Stimulated activated naive CD4-positive, alpha-beta T cell (primary cell): ENCODE measurements at places on chromosomes 12 and 14.

DNA sequence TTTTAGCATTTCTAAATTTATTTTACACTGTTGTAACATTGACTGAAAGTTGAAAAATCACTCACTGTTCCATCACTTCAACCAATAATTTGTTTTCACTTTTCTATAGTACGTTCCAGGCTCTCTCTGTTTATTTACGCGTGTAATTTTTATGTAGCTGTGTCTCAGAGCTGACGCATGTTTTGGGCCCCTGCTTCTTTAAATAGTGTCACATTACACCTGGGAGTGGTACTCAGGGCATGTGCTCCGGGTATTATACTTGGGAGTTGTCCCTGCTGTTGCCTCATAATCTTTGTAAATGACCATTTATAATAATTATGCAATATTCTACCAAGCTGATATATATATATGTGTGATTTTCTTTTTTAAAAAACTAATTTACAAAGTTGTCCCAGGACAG is 132.8 kb upstream of the CPM start:
- DNase-seq = no peak

DNA sequence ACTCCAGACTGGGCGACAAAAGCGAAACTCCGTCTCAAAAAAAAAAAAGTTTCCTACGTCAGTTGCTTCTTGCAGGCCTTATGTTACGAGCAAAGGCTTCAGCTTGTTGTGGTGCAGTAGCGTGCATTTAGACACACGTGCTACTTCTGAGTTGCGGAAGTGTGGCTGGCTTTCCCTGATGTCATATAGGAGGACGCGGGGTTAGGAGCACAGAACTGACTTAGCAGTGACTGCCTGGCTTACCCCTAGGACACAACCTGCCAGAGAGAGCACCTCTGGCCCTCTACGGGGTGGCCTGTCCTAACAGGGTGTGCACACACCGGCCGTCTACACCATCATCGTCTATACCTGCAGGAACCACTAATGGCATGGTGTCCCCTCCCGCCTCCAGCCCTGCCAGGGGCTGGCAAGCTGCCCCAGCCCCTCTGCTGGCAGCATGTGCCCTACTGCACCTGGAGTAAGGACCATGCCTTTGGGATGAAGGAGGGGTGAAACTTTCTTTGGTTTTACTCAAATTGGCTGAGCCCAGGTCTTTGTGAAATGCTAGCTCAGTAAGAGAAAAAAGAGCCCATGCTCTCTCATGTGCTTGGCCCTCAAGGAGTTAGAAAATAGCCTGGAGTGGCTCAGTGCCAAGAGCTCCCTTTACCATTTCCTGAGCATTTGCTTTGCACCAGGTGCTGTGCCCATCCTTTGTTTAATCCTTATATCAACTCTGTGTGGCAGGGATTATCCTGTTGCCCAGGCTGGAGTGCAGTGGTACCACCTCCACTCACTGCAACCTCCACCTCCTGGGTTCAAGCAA is 1.7 kb upstream of the GPR68 start:
- DNase-seq = peak; percentile 84

GRCh38 chr12:25074113-25074512 is 120.8 kb downstream of the DNAI7 start:
- no peak for DNase-seq

DNA sequence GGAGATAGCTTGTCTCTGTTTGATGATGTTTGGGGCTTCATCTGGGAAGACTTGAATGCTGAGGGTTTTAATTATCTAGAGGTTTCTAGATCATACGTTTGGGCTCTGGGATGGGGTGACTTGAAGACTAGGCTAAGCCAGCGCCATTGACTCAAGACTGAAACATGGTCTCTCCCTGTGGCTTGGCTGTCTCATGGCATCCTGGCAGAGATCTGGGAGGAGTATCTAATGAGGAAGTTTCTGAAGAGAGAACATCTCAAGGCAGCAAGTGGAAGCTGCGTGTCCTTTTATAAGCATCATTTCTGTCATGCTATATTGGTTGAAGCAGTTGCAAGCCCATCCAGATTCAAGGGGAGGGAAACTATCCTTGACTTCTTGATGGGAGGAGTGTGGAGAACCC is 104.8 kb downstream of the UNC79 start:
- no peak for DNase-seq

DNA sequence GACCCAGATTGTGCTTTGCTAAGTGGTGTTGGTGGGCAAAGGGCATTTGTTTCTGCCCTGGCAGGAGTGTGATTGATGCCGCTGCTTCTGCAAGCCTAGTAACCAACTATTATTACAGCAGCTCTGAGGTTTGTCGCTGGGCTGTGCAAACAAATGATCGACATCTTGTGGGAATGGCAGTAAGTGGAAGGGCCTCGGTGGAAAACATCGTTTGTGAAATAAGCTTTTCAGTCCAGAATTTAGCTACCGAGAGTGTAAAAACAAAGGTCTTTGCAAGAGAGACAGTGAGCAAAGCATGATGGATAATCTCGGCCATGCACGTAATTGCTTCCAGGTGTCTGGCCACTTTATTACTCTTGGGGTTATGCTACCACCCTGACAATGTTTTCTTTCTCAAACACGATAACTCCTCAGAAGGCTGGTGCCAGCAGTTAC is 397.7 kb upstream of the PRICKLE1 start:
- DNase-seq = no peak

DNA sequence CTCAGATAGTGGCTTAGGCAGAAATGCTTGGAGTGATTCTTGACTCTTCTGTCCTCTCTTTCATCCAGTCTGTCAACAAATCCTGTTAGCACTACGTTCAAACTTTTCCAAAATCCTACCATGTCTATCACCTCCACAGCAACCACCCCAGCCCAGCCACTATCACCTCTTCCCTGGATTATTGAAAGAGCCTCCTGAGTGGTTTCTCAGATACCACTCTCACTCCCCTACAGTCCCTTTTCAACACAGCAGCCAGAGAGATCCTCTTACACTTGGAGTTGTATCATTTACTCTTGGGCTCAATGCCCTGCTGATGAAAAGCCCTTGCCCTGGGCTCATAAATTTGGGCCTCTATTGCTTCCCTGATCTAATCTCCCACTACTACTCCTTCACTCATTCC is 218.9 kb downstream of the EXOC5 start:
- no peak for DNase-seq

GRCh38 chr14:72503696-72504368 is 390.1 kb downstream of the DPF3 start:
- DNase-seq = no peak

DNA sequence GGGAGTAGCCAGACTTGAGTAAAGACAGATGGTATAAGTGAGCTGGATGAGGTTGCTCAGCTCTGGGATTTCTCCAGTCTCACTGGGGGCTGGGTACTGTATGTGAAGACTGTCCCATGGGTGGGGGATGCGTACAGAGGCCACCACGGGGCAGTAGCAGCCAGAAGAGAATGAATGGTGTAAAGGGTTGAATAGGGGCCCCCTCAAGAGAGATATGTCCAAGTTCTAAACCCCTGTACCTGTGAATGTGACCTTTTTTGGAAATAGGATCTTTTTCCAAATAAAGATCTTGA is 21.8 kb upstream of the BCDIN3D start:
- DNase-seq = no peak

DNA sequence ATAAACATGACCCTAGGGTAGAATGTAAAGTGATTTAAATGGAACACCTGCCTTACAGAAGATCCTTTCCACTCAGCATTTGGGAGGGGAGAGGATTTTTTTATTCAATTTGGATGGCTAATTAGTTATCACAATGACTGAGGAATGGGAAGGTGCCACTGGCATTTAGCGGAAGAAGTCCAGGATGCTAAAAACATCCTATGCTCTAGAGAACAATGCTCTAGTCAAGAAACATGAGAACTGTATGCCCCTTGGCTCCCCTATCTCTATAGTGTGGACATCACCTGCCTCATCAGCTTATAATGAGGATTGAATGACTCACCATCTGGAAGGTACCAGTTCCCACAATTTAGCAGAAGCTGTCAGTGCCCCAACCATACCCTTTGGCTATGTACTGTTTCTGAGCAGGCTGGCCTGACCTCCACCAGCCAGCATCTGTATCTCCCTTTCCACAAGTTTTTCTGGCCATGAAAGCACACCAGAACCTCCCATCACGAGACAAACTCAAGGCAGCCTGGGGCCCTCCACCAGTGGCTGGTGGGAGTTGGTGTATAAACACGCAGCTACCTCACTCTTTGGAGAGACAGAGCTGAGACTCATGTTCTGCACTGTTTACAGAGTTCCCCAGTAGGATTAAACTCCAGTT is 109.7 kb upstream of the VASH1 start:
- DNase-seq = no peak

- peak; percentile 64 for DNase-seq
These were observed 114.8 kb downstream of the PLXNC1 start for GRCh38 chr12:94263011-94263811.

GRCh38 chr14:67523764-67524633 is 9.1 kb upstream of the PLEKHH1 start:
- DNase-seq = no peak

GRCh38 chr12:111436811-111437210 is 31.1 kb downstream of the SH2B3 start:
- no peak for DNase-seq

GRCh38 chr12:97464385-97465321 is 2.0 kb downstream of the RMST start:
- DNase-seq = no peak
